Uterus (tissue), 4 donors: ENCODE measurements at places on chromosomes 11 and 22.

GRCh38 chr22:29887358-29887757, 4.4 kb downstream of the MTMR3 start:
- no peak for DNase-seq

GRCh38 chr22:31292236-31292989, at the start of gene PIK3IP1:
Gene PIK3IP1 (minus strand): TSS chr22:31292488. CDS start chr22:31292344, 144 bp downstream.
- DNase-seq, result peak; percentile 84

GRCh38 chr11:30465192-30465591, 121.0 kb downstream of the MPPED2 start:
- DNase-seq, result no peak

DNA sequence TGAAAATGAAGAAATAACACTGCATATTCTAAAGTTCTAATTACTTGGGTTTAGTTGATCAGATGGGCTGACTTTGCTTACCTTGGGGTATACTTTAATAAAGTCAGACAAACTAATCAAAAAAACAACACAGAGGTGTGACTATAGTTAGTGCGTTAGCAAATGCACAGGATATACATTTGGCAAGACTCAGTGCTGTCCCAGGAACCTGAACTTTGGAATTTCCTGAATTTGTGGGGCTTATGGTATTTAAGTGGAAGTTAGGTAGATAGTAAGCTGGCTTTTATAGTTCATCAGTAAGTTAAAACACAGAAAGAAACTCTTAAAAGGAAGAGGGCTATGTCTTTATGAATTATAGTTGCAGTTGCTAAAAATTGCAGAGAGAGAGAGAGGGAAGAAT, 302.6 kb upstream of the DDI1 start:
- DNase-seq, result no peak

DNA sequence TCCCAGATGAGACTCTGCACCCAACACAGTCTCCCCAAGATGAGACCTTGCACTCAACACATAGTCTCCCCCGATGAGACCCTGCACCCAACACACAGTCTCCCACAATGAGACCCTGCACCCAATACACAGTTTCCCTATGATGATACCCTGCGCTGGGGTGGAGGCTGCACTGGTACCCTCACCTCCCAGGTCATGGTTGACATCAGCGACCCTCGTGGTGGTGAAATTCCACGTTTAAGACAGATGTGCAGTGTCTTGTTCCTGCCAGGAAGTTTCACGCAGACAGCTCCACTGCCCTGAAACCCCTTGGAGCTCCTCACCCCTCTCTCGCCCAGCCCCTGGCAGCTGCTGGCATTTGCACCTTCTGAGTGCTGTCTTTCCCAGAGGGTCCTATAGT, 9.5 kb downstream of the MUC5AC start:
- no peak for DNase-seq

GRCh38 chr11:132941024-132941646, 591.2 kb downstream of the OPCML start:
- no peak for DNase-seq

DNA sequence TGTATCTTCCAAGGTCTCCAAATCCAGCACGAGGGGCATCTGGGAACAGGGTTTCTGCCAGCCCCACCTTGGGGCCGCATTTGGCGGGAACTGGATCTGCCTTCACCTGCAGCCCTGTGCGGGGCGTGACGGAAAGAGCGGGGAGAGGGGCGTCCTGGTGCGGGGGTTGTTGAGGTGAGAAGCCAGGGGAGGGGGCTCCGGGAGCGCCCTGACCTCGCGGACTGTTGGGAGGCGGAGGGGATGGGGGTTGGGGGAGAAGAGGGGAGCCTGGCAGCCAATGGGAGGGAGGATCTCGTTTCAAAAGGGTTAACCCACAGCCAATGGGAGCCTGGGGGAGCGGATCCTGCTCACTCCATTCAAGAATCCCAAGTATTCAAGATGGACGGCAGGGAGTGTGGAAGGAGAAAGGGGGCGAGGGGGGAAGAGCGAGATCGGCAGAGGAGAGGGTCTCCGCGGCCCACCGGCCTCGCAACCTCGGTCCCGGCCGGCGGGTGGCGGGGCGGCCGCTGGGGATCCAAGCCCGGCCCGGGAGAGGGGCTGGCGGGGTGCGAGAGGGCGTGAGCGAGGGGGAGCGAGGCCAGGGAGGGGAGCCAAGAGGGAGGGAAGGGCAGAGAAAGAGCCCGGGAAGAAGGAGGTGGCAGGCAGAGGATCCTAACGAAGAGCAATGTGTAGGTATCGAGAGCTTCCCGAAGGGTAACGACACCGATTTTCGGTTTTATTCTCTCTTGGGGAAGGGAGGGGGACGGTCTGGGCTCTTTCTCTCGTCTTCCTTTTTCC, 11.5 kb downstream of the YPEL4 start:
- peak; percentile 82 for DNase-seq

DNA sequence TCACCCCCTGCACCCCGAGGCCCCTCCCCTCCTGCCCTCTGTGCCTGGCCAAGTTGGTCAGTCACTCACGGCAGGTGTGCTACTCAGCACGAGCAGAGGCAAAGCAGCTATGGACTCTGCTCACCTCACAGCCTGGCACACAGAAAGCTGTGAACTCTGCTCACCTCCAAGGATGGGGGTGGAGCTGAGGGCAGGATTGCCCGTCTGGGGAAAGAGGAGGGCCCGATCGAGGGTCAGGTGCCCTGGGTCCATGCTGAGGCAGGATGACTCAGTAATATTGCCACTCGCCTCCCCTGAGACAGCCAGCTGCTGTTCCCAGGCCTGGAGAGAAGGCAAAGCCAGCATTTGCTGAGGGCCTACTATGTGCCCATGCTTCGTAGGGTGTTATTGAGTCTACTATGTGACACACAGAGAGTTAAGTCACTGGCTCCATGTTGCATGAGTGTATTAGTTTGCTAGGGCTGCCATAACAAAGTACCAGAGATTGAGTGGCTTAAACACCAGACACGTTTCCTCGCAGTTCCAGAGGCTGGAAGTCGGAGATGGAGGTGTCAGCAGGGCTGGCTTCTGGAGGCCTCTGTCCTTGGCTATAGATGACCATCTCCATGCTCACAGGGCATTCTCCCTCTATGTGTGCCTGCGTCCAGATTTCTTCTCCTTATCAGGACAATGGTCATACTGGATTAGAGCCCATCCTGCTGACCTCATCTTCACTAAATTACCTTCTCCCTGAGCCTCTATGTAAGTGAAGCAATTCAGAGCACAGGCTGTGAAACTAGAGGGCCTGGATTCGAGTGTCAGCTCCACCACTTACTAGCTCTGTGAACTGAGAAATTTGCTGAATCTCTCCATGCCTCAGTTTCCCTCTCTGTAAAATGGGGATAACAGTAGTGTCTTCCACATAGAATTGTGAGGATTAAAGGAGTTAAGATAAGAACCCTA, 13.2 kb upstream of the TSKU start:
- DNase-seq, result no peak
